Stimulated activated naive B cell treated with anti-CD40 and anti-IgM and Interleukin-4, amounts not matched to agents 10 μg/mL and 1 μg/mL and 100 μg/mL, for 72 hours (primary cell): ENCODE measurements at places on chromosomes 12 and 14.

- H3K4me1 ChIP-seq, result peaks cover 25% of the 10 kb centered on the region
- peaks cover 12% of the 10 kb centered on the region for H3K36me3 ChIP-seq
- peak overlapping the region; percentile 9 for H3K27ac ChIP-seq
- H3K4me3 ChIP-seq, result peak overlapping the region; percentile 87
- no peaks in the 10 kb centered on the region for H3K27me3 ChIP-seq
Observed at GRCh38 chr12:123973552-123974341, 732 bp downstream of the ZNF664 start.

- no peaks in the 10 kb centered on the region for H3K4me1 ChIP-seq
- H3K27ac ChIP-seq, result no peak overlapping the region
- H3K4me3 ChIP-seq, result no peak overlapping the region
Observed at GRCh38 chr14:64581363-64581762, 31.6 kb downstream of the PPP1R36 start.

DNA sequence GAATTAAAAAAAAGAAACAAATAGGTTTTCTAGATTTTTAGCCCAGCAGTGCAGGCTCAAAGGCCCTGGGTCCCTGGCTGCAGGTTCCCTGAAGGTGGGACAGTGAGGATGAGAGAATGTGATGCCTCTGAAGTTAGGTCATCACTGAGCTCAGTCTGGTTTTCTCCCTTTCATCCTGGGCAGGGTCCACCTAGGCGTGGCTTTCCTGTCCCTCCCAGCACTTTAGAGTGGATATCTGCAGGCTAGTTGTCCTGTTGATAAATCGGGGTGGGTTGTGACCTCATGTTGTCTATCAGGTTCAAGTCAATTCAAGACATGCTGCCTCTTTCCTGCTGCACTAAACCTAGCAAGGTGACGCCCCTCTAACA lies 60.9 kb downstream of the MAP1LC3B2 start:
- peaks cover 2% of the 10 kb centered on the region for H3K4me1 ChIP-seq
- no peak overlapping the region for H3K27ac ChIP-seq
- no peaks in the 10 kb centered on the region for H3K27me3 ChIP-seq
- no peak for DNase-seq
- H3K4me3 ChIP-seq, result no peak overlapping the region

GRCh38 chr14:92553438-92553837 lies 39.9 kb downstream of the RIN3 start:
- no peak overlapping the region for H3K27ac ChIP-seq
- peaks cover 18% of the 10 kb centered on the region for H3K27me3 ChIP-seq
- H3K36me3 ChIP-seq, result peaks cover 11% of the 10 kb centered on the region
- no peak overlapping the region for H3K4me3 ChIP-seq
- DNase-seq, result no peak

- no peak overlapping the region for H3K4me3 ChIP-seq
- DNase-seq, result no peak
- no peaks in the 10 kb centered on the region for H3K4me1 ChIP-seq
- H3K27ac ChIP-seq, result no peak overlapping the region
Observed at GRCh38 chr14:96274543-96274942, 18.5 kb downstream of the BDKRB1 start.
